ENCODE measurements at places on chromosomes 7 and 10. TPM values are rescaled to one million over a fixed set of nuclear protein-coding genes. Genes with fewer than 3 reads are reported as not detected.
A peak's percentile ranks its signal among the peaks of the same experiment; 100 is the strongest.

FZD1 gene
- 14.5 TPM for total RNA-seq

PLAC9 gene
- 22.1 TPM for total RNA-seq

IDI2 gene
- total RNA-seq: not detected

ACTL6B gene
- total RNA-seq: not detected

ARHGAP19 gene
- total RNA-seq: 15.4 TPM

EIF4H gene
- total RNA-seq: 257 TPM

ATG9B gene
- total RNA-seq: 17.5 TPM

CDH23 gene
- total RNA-seq: 0.57 TPM

SYT15 gene
- total RNA-seq: 2.7 TPM

- DNase-seq: no peak
Measured at GRCh38 chr10:134247-135131, 766 bp upstream of the ZMYND11 start.

GRCh38 chr7:138738551-138739335 is 37.6 kb upstream of the SVOPL start:
- DNase-seq: peak; percentile 4

DNA sequence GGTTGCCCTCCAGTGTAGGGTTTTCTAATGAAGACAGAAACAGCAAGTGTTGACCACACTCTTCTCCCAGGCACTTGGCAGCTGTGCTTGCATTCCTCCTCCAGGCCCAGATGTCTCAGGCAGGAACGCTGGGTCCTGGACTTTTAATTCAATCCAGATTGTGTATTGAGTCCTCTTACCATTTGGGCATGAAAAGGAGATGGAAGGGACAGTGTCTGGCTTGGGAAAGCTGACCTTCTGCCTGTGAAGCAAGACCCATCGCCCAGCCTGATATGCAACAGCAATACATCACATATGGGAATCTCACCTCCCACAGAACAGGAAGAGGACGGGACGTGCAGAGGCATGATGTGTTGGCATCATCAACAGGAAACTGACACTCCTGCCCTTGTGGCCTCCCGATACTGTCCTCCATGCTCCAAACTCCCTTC is 174.4 kb upstream of the LYZL2 start:
- DNase-seq: no peak

DNA sequence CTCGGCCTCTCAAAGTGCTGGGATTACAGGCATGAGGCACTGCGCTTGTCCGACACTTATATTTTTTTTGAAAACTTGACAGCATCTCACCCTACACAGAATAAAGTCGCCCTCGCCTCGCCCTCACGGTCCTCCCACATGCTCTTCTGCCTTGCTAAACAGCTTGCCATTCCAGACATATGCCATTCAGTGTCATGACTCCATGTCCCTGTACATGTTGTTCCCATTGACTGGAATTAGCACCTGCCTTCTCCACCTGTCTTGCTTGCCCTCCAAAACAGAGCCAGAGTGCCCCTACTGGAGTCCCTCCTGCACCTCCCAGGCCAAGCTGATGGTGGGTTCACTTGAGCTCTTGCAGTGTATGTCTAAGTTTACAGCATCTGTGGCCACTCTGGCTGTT is 6.2 kb downstream of the NIPSNAP2 start:
- DNase-seq: no peak

DNA sequence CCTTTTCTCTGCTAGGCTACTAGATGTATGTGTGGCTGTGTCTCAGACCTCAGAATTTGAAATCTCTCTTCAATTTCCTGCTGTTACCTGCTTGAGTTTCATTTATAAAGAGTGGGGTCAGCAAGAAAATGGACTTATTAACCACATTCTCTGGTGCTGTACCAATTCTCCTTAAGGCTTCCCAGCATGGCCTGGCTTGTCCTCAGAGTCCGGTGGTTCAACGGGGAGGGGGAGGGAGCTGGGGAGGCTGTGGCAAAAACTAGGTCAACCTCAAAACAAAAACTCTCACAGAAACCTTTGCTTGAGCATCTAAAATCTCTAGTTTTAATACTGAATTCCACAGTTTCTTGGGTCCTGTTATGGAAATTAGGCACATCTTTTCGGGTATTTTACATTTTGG is 389.1 kb upstream of the COBL start:
- DNase-seq: no peak

DNA sequence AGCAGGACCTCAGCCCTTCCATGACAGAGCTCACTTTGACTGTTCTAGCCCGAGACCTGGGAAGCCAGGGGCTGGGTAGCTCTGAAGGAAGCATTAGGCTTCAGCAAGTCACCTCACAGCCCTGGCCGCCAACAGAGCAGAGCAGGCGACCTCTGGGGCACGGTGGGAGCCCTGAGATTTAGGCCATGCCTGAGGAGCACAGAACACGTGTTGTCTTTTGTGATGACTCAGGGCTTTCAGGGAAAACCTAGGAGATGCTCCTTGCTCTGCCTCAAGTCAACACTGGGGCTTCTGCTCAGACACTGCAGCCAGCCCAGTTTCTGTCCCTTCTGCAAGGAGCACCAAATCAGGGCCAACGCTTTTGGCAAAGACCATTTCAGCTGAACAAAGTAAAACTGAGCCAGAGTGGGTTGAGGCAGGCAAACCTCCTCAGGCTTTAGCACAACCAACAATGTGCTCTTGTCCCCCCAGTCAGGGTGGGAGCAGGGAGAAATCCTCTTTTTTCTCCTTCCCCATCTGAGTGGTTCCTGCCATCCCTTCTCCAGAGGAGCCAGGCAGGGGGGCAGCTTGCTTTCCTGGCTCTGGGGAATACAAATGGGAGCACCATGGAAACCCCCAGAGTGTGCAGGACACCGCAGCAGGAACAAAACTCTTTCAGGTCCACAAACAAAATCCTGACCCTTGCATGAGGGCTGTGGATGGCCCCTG is 14.4 kb downstream of the CAMK2G start:
- DNase-seq: no peak

DNA sequence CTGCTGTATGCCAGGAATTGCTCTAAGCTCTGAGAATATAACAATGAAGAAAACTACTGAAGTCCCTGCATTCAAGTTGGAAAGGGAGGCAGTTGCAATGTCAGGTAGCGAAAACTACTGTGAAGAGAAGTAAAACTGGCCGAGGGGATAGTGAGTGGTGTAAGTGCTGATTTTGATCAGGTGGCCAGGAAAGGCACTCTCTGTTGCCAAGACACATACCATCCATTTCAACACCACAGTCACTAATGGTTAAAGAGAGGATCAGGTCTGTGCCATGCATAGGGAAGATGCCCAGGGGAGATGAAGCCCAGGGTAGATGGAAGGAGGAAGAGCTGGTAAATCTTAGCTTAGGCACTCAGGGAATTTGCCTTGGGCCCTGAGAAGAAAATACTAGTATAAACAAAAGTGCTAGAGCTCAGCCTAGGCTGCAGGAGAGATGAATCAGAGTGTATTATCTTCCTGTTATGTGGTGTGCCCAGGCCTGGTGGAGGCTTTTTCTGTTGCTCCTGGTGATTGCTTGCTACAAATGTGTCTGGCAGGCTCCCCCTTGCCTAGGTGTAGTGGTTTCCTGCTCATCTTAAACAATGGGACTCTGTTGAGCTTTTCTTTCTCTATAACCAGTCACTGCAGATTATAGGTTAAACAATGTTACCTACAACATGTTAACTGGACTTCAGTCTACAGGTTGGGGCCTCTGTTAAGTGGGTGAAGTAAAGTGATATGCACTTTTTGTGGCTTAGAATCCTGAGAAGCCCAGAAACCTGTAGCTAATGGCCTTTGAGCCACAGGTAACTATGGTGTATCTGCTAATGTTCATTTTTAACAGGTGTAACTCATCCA is 125.5 kb downstream of the LRRC4 start:
- DNase-seq: no peak

DNA sequence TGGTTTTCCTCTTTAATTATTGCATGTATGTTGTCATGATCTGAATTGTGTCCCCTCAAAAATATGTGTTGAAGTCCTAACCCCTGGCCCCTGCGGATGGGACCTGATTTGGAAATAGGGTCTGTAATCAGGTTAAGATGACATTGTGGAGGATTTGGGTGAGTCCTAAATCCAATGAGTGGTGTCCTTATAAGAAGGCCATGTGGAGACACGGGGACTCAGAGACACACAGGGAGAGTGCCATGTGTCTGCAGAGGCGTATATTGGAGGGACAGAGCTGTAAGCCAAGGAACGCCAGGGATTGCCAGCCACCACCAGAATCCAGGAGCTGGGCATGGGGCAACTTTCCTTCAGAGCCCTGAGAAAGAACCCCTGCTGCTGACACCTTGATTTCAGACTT is 171.9 kb downstream of the CREB5 start:
- no peak for DNase-seq

GRCh38 chr10:7300384-7300971 is 110.4 kb downstream of the SFMBT2 start:
- DNase-seq: no peak

DNA sequence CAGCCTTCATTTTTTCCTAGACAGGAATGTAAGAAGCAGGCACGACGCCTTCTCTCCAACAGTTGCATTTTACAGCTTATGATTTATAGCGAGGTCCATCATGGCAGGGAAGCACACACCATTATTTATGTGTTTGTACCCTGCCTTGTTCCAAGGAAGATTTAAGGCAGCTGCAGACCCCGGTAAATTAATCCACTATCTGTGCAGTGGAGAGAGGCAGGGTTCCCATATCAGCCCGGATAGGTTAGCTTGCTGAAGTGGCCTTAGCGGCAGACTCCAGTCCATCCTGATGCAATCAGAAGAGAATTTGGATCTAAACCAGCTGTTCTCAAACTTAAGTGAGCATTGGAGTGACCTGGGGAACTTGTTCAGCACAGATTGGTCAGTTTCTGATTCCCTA is 359.4 kb downstream of the GALNT17 start:
- DNase-seq: no peak

DNA sequence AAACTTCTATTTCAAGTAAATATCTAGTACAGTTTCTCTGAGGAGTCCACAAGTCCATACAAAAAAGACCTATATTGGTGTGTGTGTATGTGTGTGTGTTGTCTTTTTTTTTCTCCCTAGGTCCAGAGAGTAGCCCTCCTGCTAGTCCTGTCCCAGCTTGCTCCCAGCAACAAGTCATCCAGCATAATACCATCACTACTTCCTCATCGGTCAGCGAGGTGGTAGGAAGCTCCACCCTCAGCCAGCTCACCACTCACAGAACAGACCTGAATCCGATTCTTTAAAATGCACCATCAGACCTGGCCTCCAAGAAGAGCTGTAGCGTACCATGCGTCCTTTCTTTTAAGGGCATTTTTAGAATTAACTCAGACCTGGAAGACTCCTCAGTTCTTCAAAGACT is 139.1 kb downstream of the TRIL start:
- no peak for DNase-seq

GRCh38 chr10:79007421-79008319 is 61.1 kb upstream of the ZMIZ1 start:
- no peak for DNase-seq

- DNase-seq: no peak
Measured at GRCh38 chr7:74026903-74027682, 880 bp upstream of the ELN start.

GRCh38 chr10:74750848-74751274 is 75.5 kb upstream of the KAT6B start:
- DNase-seq: no peak

- DNase-seq: no peak
Measured at GRCh38 chr10:63200431-63200830, 67.3 kb downstream of the NRBF2 start.

GRCh38 chr7:113367041-113367586 is 248.8 kb upstream of the SMIM30 start:
- DNase-seq: no peak

GRCh38 chr7:137579913-137580640 is 236.5 kb upstream of the PTN start:
- no peak for DNase-seq

- peak; percentile 16 for DNase-seq
Measured at GRCh38 chr7:129091484-129092002, 36.6 kb upstream of the TNPO3 start.

DNA sequence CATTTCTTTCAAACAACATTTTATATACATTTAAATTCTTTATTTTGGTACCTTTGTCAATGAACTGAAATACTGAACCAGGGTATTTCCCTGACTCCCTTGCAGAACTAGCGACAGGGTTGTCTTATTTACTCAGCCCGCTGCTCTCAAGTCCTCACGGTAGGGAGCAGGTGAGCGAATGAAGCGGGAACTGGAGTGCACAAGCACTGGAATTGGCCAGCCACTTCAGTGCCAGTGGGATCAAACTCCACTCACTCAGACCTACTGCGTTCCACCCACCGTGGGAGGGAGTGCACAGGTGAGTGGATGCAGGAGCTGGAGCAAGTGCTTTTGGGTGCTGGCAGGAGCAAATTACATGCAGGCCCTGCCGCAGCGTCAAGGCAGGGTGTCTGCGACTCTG is 28.1 kb upstream of the NEUROD6 start:
- DNase-seq: no peak

Data from esophagus squamous epithelium (tissue), 5 donors.